Activated CD8-positive, alpha-beta memory T cell treated with anti-CD3 and anti-CD28 coated beads, Interleukin-2, amount 50 U/mL, for 4 hours (primary cell): ENCODE measurements at places on chromosomes 4 and X.

GRCh38 chr4:172707622-172708021 lies 461.0 kb upstream of the GALNT7 start:
- DNase-seq: no peak

DNA sequence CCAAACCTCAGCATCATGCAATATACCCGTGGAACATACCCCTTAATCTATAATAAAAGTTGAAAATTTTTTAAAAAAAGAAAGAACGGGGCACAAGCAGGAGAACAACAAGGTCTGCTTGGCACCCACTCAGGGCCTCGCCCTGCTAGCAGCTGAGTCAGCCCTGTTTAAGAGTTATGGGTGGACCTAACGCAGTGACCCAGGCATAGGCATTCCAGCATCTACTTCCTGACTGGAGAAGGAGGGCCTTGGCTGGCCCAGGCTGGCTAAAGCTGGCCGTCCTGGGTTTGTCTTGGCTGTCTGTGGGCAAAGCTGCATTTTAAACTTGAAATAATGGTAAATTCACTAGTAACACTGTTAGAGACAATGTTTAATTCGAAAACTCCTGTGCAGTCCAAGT lies 236.7 kb upstream of the PGRMC2 start:
- no peak for DNase-seq

DNA sequence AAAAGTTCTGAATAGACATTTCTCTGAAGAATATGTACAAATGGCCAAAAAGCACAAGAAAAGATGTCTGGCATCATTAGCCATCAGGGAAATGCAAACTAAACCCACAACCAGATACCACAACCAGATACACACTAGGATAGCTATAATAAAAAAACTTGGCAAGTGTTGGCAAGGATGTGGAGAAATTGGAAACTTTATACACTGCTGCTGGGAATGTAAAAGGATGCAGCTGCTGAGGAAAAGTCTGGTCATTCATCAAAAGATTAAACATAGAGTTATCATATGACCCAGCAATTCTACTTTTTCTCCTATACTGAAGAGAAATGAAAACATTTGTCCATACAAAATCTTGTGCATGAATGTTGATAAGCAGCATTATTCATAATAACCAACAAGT lies 92.3 kb downstream of the UCHL1 start:
- no peak for DNase-seq

DNA sequence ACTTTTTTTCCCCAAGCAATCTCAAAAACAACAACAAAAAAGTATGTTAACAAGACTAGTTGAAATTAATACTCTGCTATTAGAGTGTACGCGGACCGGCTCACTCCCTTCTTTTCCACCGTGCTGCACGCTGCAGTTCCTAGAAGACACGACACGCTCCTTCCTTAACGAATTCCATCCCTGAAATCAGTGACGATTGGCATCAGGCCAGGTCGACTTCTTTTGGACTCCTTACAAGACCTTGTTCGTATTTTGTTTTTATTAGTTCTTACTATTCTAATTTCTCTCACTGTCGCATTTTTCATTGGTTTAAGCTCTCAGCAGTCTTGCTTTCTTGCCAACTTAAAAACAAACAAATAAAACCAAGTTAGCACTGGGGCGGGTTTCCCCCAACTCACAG lies 175.8 kb upstream of the PITX2 start:
- no peak for DNase-seq

- DNase-seq: no peak
Measured at GRCh38 chr4:74772783-74773182, 21.5 kb downstream of the BTC start.

DNA sequence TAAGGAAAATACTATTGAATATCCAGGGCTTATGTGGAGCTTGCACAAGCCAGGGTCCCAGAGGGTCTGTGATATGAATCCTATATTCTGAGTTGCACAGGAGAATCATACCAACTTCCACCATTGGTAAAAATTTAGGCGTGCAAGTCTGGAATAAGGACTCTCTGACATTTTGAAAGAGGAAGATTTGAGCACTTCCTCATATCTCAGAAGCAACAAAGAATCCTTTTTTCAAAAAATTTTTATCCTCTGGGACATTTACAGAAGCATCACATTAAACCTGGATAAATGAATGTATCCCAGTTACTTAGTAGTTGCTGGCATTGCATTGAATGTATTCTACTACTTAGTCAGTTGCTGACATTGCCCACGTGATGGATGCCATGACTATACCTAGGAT lies 24.2 kb upstream of the CAMK2D start:
- no peak for DNase-seq

GRCh38 chr4:147129687-147130086 lies 184.0 kb upstream of the TTC29 start:
- DNase-seq: no peak

GRCh38 chr4:87049508-87049907 lies 114.7 kb downstream of the AFF1 start:
- no peak for DNase-seq

DNA sequence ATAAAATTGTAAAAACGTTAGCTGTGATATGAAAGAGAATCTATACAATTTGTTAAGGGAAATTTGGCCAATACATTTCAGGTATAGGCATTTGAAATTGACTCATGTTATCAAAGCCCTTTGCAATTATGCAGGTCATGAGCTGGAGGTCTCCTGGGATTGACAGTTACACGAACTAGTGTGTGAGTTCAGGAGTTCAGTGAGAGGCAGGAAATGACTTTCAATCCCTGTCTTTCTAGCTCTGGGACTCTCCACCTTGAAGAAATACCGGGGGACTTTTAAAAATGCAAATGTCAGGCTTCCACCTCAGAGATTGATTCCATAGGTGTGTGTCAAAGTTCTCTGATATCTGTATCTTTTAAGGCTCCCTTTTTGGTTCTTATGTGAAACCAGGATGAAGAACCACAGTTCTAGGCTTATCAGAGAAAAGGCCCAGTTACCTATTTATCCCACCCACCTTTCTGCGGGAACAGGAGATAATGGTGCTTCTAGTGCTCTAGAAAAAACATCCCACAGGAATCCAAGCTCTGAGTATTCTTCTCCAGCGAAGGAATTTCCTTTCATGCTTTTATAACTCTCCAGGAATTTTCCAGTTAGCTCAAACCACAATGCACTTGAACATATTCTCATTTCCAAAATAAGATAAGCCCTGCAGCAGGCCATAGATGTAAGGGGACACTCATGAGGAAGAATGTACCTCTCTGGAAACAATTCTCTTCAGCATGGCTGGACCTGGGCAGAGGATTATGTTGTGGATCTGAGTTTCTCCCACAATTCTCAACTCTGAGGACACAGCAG lies 501.0 kb downstream of the IDS start:
- no peak for DNase-seq

GRCh38 chr4:98939892-98940298 lies 11.0 kb upstream of the EIF4E start:
- no peak for DNase-seq

DNA sequence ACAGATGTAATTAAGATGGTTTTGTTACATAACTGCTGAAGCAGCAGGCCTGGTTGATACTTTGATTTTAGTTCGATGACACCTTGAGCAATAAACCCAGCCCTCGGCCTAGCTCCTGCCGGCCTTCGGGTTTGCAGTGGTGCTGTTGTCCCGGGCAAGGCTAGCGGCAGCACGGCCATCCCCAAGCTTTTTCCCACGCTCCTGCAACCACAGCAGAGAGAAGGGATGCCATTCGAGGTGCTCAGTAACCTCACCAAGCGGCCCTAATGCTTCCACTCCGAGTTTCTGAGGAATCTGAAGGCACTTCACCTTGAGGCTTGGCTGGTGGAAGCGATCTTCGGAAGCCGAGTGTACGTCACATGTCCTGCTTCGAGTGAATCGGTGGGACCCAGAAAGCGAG lies 182.1 kb downstream of the NAF1 start:
- no peak for DNase-seq

- no peak for DNase-seq
Measured at GRCh38 chr4:12123707-12124106, 695.0 kb upstream of the HS3ST1 start.
